HCEC 1CT (cell line): ENCODE measurements at places on chromosomes 6 and 20.

- DNase-seq = no peak
Measured at GRCh38 chr6:31534521-31535040, 5.8 kb downstream of the MCCD1 start.

DNA sequence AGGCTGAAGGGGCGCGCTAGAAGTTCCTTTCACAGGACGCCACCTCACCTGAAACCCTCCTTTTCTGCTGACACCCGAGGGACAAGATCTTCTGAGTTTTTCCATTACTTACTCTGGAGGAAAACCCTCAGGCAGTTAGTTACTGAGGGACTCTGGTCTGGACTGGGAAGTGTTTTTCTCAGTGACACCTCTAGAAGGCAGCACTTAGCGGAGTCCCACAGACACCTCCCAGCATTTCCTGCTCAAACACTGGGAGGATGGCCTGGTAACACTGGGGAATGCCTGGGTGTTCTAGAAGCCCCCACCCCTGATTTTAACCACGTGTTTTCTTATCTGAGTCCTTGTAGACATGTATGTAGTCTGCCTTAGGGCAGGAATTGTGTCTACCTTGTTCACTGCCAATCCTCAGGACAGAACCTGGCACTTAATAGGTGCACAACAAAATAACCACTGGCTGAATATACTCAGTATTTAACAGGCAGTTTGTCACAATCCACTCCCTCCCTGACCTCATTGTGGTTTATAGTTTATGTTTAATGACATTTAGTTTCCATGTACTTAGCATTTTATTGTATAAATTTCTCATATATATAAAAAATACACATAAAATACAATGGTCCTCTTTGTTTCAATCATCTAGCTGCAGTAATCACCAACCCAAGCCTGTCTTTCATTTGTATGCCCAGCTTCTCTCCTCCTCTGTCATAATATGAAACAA, 4.8 kb downstream of the GSTA3 start:
- DNase-seq = no peak

- no peak for DNase-seq
Measured at GRCh38 chr20:52817511-52817910, 154.6 kb upstream of the TSHZ2 start.

DNA sequence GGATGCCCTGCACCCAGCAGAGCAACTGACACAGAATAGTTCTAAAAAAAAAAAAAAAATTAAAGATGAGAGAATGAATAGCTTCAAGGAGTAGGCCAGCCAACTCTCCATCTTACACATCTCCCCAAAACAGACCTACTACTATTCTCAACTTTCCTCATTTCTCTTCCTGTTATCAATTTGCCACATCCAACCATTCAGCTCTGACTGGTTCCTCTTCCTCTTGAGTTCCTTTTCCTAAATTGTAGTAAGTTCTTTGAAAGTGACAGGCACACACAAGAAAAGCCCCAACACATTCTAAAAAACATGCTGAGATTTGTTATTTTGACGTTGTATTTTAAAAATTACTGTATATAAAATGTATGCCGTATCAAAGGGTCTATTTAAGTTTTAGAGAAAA, 117.2 kb downstream of the PDSS2 start:
- DNase-seq = no peak

GRCh38 chr20:458776-459175, 3.6 kb downstream of the TBC1D20 start:
- no peak for DNase-seq

DNA sequence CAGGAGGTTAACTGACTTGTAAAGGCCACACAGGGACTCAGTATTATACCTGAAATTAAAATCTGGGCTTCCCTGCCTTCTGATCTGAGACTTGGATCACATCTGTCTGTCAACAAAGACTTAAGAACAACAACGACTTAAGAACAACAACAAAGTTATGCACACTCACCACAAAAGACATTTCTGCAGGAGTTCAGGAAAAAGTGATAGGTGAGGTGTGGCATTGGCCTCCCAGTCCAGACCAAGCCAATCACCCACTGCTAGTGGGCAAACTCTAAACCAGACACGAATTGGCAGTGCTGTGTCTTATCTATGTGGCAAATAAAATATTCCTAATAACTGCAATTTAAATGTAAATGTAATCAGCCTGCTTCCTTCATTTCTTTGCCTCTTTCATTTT, 61.3 kb downstream of the PRDM1 start:
- DNase-seq = no peak

GRCh38 chr20:3228750-3229032, 10.3 kb downstream of the SLC4A11 start:
- DNase-seq = no peak
